ENCODE measurements at places on chromosomes 3 and 15. TPM values are rescaled to one million over a fixed set of nuclear protein-coding genes. Genes with fewer than 3 reads are reported as not detected.

AGTR1 gene
- total RNA-seq, result not detected

GOLGA8G gene
- total RNA-seq, result not detected

NSMCE3 gene
- 5.5 TPM for total RNA-seq

TTLL13 gene
- not detected for total RNA-seq

NPAP1 gene
- not detected for total RNA-seq

SLC27A2 gene
- 1.3 TPM for total RNA-seq

TRH gene
- not detected for total RNA-seq

Measured in dermis lymphatic vessel endothelial cell (primary cell).